ENCODE measurements at places on chromosomes 7 and 10.
A peak's percentile ranks its signal among the peaks of the same experiment; 100 is the strongest.

DNA sequence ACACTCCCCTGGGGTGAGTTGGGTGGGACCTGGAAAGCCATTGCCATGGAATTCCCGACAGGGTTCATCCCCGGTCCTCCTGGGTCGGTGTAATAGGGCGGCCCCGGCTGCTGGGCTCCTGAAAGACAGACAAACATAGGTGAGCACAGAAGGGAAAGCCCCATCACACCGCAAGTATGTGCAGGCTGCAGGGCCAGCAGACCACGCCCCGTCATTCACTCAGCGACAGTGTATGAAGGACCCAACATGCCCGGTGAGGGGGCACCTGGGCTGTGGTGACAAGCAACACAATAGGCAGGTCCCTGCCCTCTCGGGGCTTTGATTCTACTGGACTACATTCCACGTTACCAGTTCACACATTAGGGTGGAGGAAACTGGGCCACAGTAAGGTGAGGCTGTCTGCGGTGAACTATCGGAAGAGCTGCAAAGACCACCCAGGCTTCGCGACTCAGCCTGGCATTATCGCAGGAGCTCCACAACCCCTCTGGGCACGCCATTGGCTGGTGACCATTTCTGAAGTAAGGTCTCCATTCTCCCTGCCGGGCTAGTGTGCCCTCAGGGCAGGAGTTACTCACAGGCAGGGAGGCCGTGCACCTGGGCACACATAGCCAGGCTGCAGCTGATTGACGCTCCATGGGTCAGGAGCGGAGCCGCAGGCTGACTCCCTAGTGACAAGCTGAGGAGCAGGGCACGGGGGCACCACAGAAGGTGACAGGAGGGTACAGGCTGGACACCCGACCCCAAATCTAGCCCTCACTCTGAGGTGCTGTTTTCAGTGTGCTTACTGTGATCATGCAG is 99.2 kb downstream of the VOPP1 start:
- DNase-seq, result no peak

DNA sequence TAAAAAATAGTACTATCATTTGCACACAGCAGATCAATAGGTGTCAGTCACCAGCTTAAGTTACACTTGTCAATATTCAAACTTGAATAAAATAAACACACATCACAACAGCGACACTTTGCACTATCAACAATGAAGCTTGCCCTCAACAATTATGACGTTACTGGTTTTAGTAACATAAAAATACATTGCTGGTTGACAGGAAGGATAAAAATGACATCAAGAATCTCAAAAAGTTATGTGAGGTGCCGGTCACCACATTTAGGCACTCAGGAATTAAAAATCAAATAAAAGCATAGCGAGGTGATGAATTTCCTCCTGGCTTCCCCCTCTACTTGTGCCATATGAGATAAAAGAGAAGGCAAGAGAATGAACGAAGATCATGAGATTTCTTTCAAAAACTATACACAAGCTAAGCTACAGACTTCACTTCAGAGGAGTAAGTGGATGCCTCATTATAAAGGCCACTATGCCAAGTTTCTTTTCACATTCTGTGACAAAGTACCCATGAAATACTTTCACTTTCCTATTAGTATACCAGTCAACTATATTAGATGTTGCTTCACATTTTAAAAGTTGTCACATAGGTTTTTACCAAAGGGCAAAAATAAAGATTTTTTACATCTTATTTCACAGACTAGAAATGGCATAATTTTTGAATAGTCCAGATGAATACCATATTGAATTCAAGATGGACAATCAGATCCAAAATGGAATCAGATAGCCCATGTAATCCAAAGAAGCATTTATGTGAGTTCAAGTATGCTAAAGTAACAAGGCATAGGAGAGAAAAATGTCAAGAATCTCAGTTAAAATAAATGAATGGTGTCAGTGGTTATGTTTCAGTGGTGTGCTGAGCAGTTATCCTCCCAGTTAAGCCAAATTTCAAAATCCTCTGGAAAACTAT is 3.6 kb downstream of the CCDC71L start:
- DNase-seq, result no peak

DNA sequence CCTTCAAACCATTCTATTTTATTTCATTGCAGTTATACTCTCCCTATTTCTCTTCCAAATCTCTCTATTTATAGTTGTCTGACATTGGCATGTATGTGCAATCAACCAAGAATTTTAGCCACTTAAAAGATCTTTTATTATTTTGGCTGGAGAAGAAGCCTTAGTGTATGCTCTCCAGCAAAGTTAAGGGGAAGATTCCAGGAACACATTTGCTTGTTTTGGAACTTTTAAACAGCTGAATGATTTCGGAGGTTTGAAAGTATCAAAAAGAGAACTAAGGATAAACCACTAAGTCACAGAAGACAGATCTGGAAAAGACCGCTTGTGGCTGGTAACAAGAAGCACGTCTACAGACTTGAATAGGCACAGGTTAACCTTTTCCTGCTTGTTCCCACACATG is 182.2 kb upstream of the FZD1 start:
- DNase-seq, result no peak

GRCh38 chr7:127550247-127550646 is 35.1 kb downstream of the GCC1 start:
- DNase-seq, result no peak

- DNase-seq, result no peak
Measured at GRCh38 chr7:23287612-23288011, 11.5 kb upstream of the MALSU1 start.

DNA sequence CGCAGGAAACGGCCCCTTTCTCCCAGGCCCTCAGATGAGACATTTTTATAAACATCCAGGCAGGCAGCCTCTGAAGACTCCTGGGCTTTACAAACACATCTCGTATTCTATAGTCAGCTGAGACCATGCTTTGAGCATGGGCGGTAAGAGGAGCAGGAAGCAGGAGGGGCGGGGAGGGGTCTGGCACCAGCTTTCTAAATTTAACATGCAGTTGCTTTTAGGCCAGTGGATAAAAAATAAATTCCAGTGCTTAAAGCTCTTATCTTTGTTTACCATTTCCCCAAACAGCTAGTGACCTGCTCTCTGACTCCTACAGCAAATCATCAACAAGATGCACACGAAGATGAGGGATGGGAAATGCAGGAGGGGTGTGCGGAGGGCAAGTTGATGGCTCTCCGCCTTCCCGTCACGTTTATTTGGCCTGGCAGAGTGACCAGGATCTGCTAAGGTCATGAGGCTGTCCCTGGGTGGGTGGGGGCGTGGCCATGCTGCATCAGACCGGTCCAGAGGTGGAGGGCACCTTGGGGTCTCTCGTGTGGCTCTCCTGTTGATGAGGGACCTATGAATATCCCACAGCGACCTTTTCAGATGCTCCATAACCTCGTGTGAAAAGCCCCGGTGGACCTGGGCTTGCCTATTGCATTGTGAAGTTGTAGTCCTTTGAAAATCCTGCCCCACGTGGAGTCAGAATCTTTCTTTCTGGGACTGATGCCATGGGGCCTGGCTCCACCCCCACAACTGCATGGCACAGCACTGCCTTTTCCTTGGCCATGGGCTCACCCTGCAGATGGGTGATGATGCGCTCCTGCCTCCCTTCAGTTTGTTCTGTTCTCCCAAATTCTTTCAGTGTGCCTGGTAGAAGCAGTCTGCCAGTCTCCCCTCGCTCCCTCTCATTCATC is 67.5 kb downstream of the PARP12 start:
- DNase-seq, result no peak

- DNase-seq, result no peak
Measured at GRCh38 chr7:147044941-147045340, 928.3 kb downstream of the CNTNAP2 start.

DNA sequence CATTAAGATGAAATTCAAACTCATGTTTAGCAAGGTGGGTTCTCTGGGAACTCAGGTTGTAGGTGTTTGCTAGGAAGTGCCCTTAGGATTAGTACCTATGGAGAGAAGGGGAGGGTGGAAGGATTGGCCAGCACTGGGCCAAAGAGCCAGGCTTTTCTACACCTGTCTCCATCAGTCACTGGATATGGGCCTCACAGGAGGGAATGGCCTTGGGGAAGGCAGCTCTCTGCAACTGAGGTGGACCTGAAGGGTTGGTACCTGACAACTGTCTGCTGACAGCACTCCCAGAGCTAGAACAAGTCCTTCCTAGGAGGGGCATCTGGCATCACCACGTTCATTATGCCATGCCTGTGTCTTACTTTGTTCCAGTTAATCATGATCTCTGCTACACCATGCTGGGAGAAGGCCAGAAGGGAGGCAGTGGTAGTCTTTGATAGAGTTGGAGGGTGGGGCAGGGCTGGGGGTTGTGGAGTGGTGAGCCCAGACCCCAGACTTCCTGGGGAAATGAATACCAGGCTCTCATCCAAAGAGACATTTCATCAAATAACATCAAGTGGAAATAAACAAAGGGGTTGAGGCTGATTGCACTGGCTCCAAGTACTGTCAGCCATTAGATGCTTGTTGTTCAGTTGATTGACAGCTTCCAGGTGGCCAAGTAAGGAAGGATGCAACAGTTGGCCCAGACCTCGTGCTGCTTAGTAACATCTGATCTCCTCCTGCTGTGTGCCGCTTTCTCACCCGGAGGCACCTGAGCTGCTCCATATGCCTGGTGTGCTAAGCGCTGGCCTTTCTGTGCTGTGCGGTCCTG is 70.6 kb upstream of the PIK3CG start:
- no peak for DNase-seq

DNA sequence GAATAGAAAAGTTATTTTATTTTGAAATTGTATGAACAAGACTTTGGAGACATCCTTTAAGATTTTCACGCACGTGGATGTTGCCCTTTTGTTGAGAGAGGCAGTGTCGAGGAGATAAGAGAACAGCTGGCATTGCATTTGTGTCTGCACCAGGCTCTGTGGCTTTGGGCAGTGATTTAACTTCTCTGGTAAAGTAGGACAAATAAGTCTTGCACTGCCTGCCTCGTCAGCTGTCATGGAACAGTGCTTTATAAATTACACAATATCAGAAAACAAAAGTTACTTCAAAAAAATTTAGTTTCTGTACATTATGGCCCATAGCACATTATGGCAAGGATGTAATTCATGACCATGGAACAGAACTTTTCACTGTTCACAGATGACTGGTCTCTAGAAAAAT is 20.1 kb downstream of the SNX10 start:
- no peak for DNase-seq

DNA sequence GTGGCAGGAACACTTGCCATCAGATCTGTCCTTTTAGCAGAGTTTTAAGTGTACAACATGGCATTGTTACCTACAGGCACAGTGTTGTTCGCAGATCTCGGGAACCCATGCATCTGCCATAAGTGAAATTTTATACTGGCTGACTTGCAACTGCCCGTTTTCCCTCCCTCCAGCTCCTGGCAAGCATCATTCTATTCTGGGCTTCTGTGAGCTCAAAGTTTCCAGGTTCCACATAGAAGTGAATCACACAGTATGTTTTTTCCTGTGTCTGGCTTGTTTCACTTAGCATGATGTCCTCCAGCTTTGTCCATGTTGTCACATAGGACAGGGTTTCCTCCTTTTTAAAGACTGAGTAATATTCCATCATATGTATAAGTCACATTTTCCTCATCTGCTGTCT is 56.6 kb downstream of the C10orf143 start:
- no peak for DNase-seq

- no peak for DNase-seq
Measured at GRCh38 chr10:77604063-77604462, 33.5 kb downstream of the KCNMA1 start.

DNA sequence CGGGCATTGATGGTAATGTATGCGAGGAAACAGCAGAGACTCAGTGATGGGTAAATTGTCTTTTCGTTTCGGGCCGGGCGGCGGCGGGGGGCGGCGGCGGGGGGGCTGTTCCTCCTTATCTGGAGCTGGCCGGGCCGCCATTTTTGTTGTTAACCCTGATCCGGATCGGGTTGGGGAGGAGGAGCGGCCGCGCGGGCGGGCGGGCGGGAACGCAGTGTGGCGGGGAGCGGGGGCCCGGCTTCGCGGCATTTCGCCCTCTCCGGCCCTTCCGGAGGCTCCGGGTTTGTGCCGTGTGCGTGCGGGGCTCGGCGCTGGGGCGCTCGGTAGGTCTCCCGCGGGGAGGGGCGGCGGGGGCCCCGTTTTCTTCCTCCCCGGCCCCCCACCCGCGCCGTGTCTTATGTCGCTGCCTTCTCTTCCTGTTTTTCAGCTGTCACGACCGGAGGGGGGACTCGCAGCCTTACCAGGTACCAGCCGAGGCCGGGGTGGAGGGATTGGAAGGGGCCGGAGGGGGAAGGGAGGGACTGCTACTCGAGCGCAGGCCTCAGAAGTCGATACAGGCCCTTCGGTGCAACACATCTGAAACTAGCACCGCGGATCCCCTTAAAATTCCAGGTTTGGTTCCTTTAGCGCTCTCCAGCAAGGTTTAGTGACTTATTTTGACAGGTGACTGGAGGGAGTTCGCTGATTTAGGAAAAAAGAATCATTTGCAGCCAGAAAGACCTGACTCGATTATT is 820 bp downstream of the WAC start:
- peak; percentile 4 for DNase-seq

- DNase-seq, result no peak
Measured at GRCh38 chr7:39890411-39890810, 59.6 kb upstream of the CDK13 start.

DNA sequence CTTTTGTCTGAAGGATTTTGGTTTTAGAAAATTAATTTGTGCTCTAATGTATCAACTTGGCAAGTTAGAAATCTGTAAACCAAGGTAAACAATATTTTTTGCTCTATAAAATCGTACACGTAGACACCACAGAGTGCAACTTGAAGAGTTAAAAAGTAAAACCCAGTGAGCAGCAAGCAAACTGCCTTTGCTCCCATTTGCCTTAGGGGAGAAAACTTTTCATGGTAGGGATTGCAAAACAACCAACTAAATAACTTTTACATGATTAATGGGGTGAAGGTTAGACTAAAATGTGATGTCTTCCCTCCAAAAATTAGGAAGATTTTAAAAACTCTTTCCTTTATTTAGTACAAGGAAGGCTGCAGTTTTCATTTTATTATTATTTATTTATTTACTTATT is 224.2 kb upstream of the LYZL1 start:
- no peak for DNase-seq

DNA sequence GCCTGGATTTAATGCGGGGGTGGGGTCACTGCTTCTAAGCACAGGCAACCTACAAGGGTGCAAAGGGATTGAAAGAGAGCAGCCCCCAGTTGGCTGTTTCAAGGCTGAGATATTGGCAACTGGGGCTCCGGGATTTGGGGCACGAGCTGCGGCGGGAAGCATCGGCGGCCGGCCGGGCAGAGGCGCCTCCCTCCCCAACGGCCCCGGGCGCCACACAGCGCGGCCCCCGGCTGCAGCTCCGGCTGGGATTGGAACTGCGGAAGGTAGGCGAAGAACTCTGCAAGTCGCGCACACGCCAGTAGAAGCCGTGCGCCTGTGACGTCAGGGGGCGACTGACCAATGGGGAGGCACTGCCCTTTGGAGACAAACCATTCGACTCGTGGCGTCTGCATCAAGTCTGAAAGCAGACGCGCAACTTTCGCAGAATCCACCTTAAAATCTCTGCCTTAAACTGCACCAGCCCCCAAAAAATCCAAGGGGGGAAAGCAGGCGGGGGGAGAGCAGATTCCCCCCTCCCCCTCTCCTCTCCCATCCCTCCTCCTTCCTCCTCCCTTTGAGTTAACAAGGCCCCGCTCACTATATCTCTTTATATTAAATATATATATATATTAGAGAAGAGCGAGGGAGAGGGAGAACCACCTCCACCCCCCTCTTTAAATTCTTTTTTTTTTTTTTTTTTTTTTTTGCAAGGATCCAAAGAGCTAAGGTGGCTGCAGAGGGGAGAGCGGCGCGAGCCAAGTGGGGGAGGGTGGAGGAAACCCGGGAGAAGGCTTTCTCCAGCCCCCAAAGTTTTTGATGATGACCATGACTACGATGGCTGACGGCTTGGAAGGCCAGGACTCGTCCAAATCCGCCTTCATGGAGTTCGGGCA is at the start of gene DLX6:
DLX6 (plus strand) TSS at position 371 of the 872 bp plus-strand sequence; CDS start at position 796, 425 bp downstream.
- peak; percentile 49 for DNase-seq

- no peak for DNase-seq
Measured at GRCh38 chr10:58511765-58512490, 744 bp upstream of the BICC1 start.

GRCh38 chr10:47287365-47287802 is 12.6 kb upstream of the GDF10 start:
- no peak for DNase-seq
